ENCODE measurements at places on chromosomes 2 and 18.

DNA sequence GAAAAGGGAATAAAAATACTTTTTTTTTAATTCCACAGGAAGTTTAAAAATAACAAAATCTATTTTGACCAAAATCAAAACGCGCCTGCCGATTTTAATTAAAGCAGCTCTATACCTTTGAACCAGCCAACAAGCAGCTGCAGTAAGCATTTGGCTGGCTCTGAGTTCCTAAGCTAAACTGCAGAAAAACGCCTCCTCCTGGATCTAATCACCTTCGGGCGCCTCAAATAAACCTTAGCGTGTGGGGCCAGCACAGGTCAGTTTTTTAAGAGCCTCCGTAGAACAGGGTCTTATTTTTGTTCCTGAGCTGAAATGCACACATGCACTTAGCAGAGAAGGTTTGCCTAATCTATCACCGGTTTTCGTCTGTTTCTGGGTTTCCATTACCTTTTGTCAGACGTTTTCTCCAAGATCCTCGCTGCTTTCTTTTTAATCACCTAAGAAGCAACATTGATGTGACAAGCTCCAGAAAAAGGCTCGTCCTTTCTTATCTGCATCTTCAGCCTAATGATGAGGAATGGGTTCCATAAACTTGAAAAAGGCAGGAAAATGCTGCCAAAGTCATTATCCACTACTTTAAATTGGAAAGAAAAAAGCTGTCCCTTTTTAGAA lies 64.7 kb upstream of the HNRNPA3 start:
- no peak for DNase-seq

GRCh38 chr2:31107591-31108300 lies 30.5 kb downstream of the GALNT14 start:
- no peak for DNase-seq

GRCh38 chr2:237467447-237468179 lies 19.4 kb upstream of the MLPH start:
- DNase-seq = no peak

DNA sequence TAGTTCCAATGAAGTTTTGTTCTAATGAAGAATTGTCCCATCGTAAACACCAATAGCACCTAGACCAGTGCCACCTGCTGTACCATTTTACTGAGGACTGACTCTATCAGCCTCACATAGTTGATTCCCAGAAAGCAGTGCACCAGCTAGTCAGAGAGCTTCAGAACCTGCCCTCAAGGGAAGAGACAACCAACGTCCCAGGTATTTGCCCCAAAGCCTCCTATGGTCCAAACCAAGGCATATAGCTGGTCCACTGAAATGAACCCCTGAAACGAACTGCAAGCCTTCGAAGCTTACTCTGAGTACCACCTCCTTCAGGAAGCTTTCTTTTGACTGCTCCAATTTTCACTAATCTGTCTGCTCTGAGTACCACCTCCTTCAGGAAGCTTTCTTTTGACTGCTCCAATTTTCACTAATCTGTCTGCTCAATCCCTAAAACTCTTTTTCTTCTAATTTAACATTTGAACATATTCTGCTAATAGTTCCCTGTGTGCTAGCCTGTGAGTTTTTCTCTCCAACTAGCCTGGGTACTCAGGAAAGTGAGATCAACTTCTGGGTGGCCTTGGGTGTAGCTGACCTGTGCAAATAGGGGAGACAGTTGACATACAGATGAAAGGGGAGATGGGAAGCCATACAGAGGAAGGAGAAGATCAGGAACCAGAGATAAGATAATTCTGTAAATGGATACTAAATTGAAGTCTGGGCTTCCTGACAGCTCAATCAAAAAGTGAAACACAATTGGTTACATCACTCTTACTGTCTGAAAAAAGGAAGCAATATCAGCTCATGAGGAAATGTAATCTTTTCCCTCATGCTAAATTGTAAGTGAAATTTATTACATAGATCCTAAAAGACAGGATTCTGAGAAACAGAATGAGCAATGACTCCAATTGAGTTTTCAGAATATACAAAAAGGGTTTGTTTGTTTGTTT lies 33.5 kb upstream of the EML4 start:
- no peak for DNase-seq

GRCh38 chr2:219499058-219499307 lies 292 bp downstream of the GMPPA start:
- no peak for DNase-seq

GRCh38 chr2:98826856-98827255 lies 95.9 kb upstream of the MGAT4A start:
- DNase-seq = no peak

Measured in activated T-cell treated with anti-CD3 and anti-CD28 coated beads for 4 hours (primary cell).